ENCODE measurements at places on chromosomes 12 and 14.

GRCh38 chr12:125890366-125890905, 825.2 kb downstream of the AACS start:
- DNase-seq: no peak

DNA sequence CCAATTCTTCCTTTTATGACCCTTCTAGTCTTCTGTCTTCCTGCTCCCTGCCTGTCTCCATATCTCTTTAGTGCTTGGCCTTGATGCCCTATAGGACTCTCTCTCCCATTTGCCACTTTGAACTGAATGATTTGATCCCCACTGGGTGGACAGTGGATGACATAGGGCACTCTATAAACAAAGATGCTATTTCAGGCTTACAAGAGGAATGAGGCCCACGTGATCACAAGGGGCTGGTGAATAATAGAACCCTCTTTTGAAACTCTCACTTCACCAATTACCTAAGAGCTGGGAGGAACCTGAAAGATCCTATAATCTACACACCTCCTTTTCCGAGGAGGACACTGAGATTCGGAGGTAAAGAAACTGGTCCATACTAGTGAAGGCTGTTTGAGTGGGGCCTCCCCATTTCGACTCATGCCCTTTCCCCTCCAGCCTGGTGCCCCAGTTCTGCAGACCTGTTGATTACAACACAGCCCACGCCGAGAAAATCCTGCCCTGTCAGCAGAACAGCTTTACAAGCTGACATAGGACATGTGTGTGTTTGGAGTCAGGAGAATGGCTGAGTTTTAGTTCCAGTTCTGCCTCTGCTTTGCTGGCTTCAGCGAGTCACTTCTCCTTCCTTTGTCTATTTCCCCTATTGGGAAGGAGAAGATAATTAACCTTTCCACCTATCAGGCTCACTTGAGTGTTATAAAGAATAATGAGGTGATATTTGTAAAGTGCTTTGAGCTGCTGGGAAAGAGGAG, 400.3 kb downstream of the ZFP36L1 start:
- peak; percentile 71 for DNase-seq

DNA sequence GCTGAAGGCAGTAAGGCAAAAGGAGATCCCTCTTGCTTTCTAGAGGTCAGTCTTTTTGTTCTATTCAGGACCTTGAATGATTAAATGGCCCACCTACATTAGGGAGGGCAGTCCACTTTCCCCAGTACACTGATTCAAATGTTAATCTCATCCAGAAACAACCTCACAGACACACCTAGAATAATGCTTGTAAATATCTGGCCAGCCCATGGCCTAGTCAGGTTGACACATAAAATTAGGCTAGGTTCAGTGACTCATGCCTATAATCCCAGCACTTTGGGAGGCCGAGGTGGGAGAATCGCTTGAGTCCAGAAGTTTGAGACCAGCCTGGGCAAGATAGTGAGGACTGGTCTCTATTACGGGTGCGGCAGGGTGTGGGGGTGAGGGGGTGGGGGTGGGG, 43.5 kb downstream of the MIPOL1 start:
- no peak for DNase-seq

DNA sequence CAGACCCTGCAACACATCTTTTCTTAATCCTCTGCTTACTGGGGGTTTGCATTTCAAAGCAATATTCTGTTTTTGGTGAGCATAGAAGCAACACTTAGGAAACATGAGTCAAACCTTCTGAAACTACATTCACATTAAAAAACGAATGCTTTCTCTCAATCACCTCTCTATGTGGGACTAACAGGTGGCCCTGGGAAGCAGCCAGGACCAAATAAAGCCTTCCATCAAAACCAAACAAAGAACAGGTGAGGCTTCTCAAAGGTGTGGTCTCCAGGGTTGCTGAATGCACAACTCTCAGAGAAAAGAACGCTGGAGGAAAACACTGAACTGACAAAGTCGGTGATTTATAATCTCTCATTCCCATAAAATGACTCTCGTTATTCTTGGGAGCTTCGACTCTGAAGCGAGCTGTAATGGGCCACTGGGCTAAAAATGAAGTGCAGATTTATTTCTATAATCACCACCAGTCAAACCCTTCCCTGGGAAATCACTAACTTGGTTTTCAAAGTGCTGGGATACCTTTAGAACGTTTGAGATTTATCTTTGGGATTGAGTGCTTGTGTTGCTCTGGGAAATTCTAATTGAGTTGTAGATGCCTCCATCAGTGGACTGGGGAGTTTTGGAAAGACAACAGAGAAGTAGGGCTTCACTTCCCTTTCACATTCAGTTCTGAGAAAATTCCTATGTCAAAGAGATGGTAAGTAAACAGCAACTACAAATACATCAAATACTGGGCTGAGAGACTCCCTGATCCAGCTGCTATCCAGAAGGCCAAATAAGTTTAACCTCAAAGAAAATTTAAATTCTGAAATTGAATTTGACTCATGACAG, 262.0 kb upstream of the TMPO start:
- DNase-seq: no peak

DNA sequence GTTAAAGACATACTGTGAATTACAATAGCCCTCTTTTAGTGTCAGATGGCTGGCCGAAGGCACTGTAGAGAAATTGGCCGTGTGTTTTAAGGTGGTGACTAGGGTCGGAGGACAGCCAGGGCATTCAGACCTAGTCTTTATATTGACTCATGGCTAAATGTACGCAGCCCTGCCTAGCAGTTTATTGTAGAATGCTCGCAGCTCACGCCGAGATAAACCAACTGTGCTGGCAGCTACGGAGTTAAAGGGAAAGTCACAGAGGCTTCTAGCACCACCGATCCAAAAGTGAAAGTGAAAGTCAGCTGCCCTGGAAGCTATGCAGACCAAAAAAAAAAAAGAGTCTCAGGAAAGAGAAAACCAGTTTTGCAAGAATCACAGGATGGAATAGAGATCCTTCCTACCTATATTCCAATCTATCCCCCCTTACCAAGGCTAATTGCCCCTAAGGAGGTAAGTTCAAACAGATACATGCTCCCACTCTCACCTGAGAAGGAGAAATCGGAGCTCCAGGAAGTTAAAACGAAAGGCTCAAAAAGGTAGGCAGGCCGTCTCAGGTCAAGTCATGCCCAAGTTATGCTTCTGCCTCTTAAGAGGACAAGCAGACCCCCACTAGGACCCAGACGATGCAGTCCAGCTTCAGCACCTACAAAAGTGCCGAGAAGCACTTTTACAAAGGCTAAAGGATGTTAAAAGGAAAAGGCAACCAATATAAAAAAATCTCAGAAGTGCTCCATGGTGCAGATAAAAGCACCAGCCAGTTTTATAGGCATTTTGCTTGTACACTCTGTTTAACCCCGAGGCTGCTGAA, 24.8 kb downstream of the KLRK1 start:
- peak; percentile 79 for DNase-seq

GRCh38 chr12:62306569-62307530, 46.6 kb downstream of the USP15 start:
- DNase-seq: no peak

DNA sequence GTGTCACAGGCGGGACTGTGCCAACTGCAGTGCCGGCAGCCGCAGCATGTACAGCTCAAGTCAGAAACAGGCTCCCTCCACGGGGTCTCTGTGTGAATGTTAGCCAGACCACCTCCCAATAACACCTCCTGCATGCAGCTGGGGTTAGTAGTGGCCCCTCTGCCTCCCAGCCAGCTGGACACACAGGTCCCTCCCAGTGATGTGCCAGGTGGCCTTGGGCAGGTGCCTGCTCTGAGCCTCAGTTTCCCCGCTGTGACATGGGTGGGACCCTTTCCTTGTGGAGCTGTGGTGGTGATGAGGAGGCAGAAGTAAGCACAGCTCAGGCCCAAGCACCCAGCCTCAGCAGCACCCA, 139.9 kb downstream of the ADGRD1 start:
- DNase-seq: no peak

Data from mucosa of gallbladder (tissue), 1 donor.